ENCODE measurements at places on chromosomes 4 and X. TPM values are rescaled to one million over a fixed set of nuclear protein-coding genes. Genes with fewer than 3 reads are reported as not detected.

The TRPC5OS gene
- not detected for total RNA-seq

GRCh38 chr4:77493120-77493752, 112.4 kb upstream of the CXCL13 start:
- no peak for DNase-seq

DNA sequence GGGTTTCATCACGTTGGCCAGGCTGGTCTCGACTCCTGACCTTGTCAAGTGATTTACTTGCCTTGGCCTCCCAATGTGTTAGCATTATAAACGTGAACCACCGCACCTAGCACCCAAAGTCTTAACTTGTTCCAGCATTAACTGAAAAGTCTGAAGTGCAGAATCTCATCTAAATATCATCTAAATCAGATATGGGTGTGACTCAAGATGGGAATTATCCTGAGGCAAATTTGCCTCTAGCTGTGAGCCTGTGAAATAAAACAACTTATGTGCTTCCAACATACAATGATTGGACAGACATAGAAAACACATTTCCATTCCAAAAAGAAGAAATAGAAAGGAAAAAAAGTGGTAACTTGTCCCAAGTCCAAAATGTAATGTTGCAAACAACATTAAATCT, 641.1 kb upstream of the ATOH1 start:
- no peak for DNase-seq

DNA sequence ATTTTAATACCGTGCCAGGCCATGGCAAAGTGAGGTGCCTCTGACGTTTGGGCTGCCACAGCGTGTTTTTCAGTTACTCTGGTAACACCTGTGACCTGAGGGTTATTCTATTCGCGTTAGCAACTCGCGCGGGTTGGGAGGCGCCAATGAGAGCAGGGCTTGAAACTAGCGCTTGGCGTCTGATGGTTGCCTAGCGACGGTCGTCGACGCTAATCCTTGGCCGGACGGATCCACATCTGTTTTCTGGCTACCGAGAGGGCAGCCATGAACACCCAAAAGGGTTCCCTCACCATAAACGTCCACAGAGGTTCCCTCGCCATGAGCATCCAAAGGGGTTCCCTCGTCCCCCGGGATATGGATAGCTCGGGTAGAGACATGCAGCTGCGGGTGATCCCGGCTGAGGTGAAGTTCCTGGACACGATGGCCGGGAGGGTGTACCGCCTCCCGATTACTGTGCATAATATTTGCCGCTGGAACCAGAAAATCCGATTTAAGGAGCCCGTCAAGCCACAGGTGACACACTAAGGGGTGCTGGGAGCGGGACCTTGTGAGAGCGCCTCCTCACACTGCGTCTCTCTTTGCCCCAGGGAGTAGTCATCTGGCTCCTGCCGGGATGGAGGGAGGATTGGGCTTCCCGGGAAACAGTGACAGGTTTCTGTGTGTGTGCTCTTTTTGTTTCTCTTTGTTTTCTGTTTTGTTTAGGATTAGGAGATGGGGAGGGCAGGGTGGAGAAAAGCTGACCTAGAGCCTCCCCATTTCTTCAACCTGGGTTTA, at the start of gene CFAP47:
CFAP47 (plus strand) TSS at position 199 of the 774 bp plus-strand sequence; CDS start at position 265, 66 bp downstream.
- no peak for DNase-seq
